ENCODE measurements at places on chromosomes 2 and 18. TPM values are rescaled to one million over a fixed set of nuclear protein-coding genes. Genes with fewer than 3 reads are reported as not detected.

The UGT1A5 gene
- total RNA-seq, result not detected

The UGT1A1 gene
- not detected for total RNA-seq

GRCh38 chr2:218217360-218218267 lies 625 bp downstream of the ARPC2 start:
- H3K36me3 ChIP-seq, result no peaks in the 10 kb centered on the region
- peaks cover 46% of the 10 kb centered on the region for H3K4me1 ChIP-seq
- H3K4me3 ChIP-seq, result peak overlapping the region; percentile 92
- DNase-seq, result peak; percentile 79

- peaks cover 3% of the 10 kb centered on the region for H3K36me3 ChIP-seq
- H3K4me3 ChIP-seq, result peak overlapping the region; percentile 92
- DNase-seq, result no peak
- peak overlapping the region; percentile 98 for H3K27ac ChIP-seq
- H3K4me1 ChIP-seq, result peaks cover 34% of the 10 kb centered on the region
Measured at GRCh38 chr2:3379339-3379646, 201 bp upstream of the TRAPPC12 start.

- H3K27me3 ChIP-seq, result no peaks in the 10 kb centered on the region
- no peaks in the 10 kb centered on the region for H3K4me1 ChIP-seq
- H3K4me3 ChIP-seq, result no peak overlapping the region
Measured at GRCh38 chr2:138112536-138112935, 148.3 kb downstream of the HNMT start.

GRCh38 chr18:31772699-31773098 lies 12.0 kb upstream of the SLC25A52 start:
- no peak overlapping the region for H3K27ac ChIP-seq
- H3K27me3 ChIP-seq, result no peaks in the 10 kb centered on the region
- no peak for DNase-seq
- H3K36me3 ChIP-seq, result no peaks in the 10 kb centered on the region
- H3K4me3 ChIP-seq, result no peak overlapping the region
- no peaks in the 10 kb centered on the region for H3K4me1 ChIP-seq

DNA sequence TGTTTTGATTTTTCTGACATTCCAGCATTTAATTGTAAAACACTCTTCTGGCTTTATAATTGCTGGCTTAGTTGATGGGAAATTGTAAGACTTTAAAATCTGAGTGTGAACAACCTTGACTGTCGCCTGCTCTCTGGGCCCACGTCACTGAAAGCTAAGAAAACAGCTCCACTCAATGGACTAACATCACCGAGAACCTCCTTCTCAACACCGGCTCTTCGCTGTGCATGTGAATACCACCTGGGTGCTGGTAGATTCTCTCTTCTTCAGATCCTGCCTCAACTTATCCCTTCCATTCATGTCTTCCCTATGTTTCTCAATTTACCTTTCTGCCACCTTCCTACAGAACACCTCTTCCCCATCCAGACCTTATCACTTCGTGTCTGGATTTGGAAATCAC lies 523.1 kb upstream of the ID2 start:
- H3K4me1 ChIP-seq, result no peaks in the 10 kb centered on the region
- H3K36me3 ChIP-seq, result no peaks in the 10 kb centered on the region
- H3K27me3 ChIP-seq, result no peaks in the 10 kb centered on the region

DNA sequence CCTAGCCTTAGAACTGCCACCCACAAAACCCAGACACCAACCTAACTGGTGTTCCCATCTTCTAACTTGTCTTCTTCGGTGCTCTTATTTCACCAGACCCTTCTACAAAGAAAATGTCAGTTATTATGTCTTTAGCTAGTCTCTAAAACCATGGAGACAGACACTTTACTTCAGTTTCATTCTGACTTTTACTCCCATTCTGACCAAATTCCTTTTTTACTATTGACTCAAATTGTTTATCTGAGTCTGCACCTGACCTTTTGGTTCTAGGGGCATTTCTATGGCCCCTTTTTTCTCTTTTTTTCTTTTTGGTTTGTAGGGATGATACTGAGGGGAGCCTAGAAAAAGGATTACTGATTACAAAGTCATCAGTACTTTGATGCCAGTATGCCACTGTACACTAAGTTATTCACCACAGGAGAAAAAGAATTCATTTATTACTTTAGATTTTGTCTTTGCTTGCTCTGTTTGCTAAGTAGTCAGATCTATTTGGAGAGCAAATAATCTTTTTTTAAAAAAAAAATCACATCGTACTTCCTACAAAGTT lies 6.8 kb upstream of the SLC1A4 start:
- peaks cover 31% of the 10 kb centered on the region for H3K4me1 ChIP-seq
- H3K27me3 ChIP-seq, result no peaks in the 10 kb centered on the region
- DNase-seq, result no peak
- no peak overlapping the region for H3K4me3 ChIP-seq

- no peaks in the 10 kb centered on the region for H3K36me3 ChIP-seq
- no peak overlapping the region for H3K4me3 ChIP-seq
- no peak overlapping the region for H3K27ac ChIP-seq
- H3K4me1 ChIP-seq, result no peaks in the 10 kb centered on the region
- DNase-seq, result peak; percentile 36
Measured at GRCh38 chr2:240631548-240632305, 6.4 kb downstream of the GPR35 start.

GRCh38 chr2:214587442-214587841 lies 176.6 kb downstream of the VWC2L start:
- no peaks in the 10 kb centered on the region for H3K36me3 ChIP-seq
- H3K4me3 ChIP-seq, result no peak overlapping the region
- H3K4me1 ChIP-seq, result no peaks in the 10 kb centered on the region
- DNase-seq, result no peak

DNA sequence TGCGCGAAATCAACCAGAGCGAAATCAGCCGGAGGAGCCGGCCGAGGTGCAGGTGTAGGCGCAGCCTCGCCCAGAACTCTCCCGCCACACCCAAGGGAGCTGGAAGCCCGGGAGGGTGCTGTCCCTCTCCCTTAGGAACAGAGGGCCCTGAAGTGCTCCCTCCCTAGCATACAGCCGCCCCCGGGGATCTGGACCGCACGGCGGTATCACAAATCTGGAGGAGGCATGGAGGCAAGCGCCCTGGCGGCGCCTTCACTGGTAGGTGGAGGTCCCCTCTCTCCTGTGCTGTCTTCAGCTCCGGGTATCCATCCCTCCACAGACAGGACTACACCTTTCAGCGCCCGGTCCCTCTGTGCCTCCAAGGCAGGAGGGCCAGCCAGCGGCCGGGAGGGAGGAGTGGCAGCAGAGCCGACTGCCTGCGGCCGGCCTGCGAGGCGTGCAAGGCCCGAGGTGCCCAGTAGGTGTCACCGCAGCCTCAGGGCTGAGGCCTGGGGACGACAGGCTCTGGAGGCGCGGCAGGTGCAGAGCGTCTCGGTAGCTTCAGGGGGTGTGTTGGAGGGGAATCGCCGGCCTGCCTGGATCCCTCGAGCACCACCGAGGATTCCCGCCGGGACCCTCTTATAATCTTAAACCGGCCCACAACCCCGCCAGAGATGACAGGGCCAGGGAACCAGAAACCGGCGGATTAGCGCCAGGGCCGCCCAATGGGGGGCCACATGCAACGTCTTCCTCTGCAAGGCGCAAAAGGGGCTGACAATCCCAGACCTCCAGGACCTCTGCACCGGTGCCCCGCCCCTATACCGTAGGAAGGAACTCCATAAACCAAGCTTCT lies 2.8 kb downstream of the IHH start:
- H3K36me3 ChIP-seq, result no peaks in the 10 kb centered on the region
- H3K4me3 ChIP-seq, result peak overlapping the region; percentile 19
- H3K4me1 ChIP-seq, result peaks cover 28% of the 10 kb centered on the region
- H3K27ac ChIP-seq, result no peak overlapping the region
- peaks cover 23% of the 10 kb centered on the region for H3K27me3 ChIP-seq

DNA sequence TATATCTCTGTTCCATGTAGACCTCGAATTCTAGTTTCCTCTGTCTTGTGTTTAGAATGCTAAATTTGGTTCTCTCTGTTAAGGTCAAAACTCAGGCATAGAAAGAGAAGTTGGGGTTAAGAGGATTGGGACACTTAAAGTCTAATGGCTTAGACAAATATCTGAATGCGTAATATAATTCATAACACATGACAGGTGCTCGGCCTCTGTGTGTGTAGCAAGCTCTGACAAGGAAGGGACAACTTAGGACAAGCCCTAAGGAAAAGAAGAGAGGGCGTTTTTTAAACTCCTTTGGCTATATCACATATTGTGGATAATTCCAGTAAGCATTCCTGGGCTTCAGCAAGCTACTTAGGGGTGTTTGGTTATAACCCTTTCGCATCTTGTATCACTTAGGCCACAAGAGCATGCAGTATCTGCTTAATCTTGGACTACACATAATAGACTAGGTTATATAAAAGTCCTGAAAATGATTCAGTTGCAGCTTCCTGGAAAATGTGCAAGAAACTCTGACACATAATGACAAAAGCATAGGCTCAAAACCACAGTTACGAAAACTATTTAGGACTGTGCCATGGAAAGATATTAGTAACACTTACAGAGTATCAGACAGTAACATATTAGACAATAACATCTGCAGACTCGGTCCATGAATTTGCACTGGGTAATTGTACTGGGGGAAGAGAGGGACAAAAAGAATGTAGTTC lies 16.1 kb upstream of the CREB1 start:
- H3K27ac ChIP-seq, result peak overlapping the region; percentile 49
- DNase-seq, result no peak
- no peaks in the 10 kb centered on the region for H3K27me3 ChIP-seq
- H3K4me3 ChIP-seq, result no peak overlapping the region
- H3K36me3 ChIP-seq, result no peaks in the 10 kb centered on the region
- no peaks in the 10 kb centered on the region for H3K4me1 ChIP-seq

- DNase-seq, result peak; percentile 54
- no peaks in the 10 kb centered on the region for H3K36me3 ChIP-seq
- no peak overlapping the region for H3K4me3 ChIP-seq
Measured at GRCh38 chr2:204321910-204322751, 223.1 kb upstream of the PARD3B start.
